ENCODE measurements at places on chromosomes 5 and 9.

DNA sequence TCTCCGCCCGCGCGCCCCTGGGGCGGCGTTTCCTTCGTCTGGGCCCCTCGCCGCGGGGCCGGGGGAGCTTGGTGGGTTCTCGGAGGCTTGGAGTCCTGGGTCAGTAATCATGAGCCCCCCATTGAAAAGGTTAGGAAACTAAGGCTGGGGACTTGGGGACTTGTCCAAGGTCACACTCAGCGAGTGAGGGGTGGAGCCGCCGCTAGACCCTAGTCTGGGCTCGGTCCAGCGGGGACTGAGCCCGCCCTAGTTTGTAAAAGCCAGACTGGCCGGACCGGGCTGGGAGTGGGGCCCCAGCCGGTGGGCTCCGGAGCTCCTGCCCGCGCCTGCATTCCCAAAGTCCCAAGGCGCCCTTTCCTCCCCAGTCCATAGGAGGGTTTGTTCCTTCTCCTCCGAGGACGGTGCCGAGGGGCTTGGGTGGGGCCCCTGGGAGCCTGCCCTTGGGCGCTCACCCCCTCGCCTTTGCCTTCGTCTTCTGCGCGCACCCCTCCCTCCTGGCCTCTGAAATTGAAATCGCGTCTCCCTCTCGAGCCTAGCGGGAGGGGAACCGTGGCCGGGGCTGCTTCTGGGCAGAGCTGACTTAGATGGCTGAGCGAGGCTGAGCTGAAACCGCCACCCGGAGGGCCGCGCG, 995 bp downstream of the OLFM1 start:
- no peak for DNase-seq

- no peak for DNase-seq
These were observed 2.1 kb downstream of the ARHGEF37 start for GRCh38 chr5:149583394-149583793.

DNA sequence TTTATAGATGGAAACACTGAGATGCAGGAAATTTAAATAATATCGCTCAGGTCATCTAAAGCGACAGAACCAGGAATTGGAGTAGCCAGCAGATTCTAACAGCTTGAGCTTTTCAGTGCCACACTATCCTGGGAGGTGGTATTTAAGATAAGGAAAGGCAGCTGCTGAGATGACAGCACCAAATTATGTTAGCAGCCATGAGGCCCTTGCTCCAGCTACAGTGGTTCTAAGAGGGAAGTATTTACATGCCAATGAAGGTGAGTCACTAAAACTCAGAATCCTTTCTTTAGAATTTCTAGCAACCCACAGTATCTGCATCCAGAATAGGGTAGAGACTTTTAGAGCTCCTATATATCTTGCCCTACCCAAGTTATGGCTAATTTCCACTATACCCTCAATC, 127.0 kb upstream of the VLDLR start:
- no peak for DNase-seq

GRCh38 chr5:31900296-31900865, 261.4 kb downstream of the PDZD2 start:
- DNase-seq: no peak

DNA sequence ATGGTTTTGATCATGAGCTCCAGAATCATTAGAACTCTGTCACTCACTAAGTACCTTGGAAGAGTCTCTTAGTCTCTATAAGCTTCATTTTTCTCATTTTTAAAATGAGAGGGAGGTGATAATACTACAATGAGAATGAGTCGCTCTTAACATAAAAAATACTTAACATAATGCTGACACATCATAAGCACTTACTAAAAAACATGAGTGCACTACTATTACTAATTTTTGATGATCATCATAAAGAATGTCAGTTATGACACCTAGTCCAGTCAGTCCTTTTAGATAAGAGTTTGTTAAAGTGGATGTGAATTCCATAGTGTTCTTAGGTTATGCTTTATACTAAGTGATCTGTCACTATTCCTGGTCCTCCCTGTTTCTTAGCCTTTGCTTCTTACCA, 200.4 kb upstream of the SLC24A2 start:
- no peak for DNase-seq

- DNase-seq: no peak
These were observed 115.3 kb upstream of the CDKN2B start for GRCh38 chr9:22124263-22125011.
